ENCODE measurements at places on chromosomes 1 and 21.

- no peak for DNase-seq
Observed at GRCh38 chr1:92504291-92505014, 17.7 kb upstream of the GFI1 start.

DNA sequence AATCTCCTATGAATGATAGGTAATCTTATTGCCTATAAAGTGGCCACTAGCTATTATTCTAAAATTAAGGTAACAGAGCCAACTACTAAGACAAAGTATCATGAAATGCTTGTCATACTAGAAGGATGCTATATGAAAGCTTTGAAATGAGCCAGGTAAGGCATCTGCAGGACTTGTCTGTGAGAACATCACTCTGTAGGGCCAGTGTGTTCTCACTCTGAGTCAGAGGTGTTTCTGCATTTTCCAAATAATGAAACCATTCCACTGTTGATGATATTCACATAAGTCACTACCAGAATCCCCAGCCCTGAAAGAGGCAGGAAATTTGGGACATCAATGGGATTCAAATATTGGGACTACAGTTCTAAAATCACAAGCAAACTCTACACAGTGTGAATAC lies 25.8 kb upstream of the GBP5 start:
- DNase-seq, result no peak

DNA sequence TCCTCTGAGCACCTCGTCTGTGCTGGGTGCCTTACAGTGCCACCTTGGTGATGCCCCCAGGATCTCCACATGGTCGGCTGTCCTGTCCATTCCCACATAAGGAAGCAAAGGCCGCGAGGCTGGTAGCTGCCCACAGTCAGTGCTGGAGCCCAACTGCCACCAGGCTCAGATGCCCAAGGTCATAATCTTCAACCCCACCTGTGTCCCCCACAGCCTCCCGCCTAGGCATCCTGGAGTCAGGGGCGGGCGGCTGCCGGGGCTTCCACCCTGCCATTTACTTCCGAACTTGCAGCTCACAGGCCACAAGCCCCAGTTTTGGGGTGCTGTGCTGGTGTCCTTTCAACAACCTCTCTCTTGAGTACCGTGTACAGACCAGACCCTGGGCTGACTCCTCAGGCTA lies 126.3 kb downstream of the CASZ1 start:
- DNase-seq, result no peak

DNA sequence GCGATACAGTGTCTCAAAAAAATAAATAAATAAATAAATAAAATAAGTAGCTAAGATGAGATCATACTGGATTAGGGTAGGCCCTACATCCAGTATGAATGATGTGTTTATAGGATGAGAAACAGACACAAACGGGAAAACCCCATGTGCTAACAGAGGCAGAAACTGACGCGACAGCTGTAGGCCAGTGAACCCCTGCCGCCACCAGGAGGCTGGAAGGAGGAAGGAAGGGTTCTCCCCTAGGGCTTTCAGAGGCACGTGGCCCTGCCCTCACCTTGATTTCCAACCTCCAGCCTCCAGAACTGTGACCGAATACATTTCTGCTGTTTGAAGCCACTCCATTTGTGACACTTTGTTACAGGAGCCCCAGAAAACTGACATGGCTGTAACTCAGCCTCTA lies 38.5 kb downstream of the CHD5 start:
- DNase-seq, result no peak

- peak; percentile 93 for DNase-seq
Observed at GRCh38 chr1:27662707-27663393, 9.1 kb downstream of the IFI6 start.

- no peak for DNase-seq
Observed at GRCh38 chr21:39480271-39480670, 28.5 kb downstream of the SH3BGR start.

GRCh38 chr1:215932558-215932957 lies 365.5 kb downstream of the KCTD3 start:
- no peak for DNase-seq

DNA sequence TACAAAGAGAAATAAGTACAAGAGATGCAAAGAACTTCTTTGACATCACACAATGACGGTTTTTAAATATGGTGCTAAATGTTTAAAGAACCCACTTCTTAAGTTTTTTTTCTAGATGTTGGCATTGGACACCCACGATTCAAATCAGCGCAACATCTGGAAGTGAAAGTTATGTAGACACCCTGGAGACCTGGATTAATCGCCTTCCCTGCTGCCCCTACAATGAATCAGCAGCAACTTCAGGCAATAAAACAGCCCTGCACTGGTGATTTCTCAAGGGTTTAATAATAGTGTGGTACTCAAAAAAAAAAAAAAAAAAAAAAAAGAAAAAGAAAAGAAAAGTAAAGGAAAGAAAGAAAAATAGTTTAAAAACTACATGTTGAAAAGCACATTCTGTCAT lies 248.3 kb downstream of the NUF2 start:
- no peak for DNase-seq

- no peak for DNase-seq
Observed at GRCh38 chr1:155000411-155000725, 2.2 kb upstream of the ZBTB7B start.

DNA sequence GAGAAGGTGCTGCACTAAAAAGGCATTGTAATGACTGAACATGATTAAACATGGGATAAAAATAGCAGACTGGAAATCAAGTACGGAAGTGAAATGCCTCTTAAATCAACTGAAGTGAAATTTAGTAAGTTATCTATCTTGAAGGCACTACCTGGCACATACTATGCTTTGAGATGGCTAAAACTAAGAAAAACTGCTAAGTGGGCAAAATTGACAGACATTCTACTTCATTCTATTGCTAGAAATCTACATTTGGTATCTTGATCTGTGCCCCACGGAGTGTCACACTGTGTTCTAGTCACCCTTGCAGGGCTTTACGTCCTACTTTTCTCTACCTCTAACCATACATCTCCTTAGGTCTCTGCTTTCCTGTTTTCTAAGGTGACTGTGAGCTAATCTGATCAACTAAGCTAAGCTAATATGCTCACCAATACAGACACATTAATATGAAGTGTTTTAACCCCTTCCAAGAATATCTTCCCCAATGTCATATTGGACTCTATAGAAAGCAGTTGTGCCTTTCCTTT lies 4.1 kb downstream of the PDC start:
- DNase-seq, result no peak

DNA sequence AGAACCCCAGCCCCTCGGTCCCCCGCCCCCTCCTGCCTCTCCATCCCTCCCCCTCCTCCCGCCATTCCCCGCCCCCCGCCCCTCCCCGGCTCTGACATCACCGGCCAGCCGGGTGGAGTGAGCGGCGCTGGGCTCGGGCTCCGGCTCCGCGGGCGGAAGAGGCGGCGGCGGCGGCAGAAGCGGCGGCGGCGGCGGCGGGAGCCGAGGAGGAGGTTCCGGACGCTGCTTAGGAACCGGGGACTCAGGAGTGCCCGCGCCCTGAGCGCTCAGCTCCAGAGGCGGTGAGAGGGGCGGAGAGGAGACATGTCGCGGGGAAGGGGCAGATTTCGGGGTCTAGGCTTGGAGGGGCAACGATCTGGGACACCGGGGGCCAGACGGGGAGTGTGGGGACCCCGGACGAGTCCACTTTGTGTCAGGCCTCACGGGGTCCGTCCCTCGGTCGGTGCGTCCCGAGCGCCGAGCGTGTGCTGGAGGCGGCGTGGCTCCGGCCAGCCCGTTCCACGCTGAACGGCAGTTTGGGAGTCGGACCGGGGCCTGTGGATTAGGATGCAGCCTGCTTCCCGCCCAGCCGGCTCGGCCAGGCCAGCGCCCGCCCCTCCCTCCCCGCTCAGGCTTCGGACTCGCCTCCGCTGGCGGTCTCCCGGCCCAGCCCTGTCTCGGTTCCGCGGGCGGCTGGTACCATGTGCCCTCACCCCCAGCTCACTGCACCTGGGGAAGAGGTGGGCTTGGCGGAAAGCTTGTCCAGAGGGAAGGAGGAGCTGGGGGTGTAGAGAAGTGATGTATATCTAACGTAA lies at the start of gene PEA15:
TSS of gene PEA15 (plus strand) at position 143 of the 794 bp plus-strand sequence. CDS start 6,161 bp downstream, outside the sequence.
- peak; percentile 71 for DNase-seq

DNA sequence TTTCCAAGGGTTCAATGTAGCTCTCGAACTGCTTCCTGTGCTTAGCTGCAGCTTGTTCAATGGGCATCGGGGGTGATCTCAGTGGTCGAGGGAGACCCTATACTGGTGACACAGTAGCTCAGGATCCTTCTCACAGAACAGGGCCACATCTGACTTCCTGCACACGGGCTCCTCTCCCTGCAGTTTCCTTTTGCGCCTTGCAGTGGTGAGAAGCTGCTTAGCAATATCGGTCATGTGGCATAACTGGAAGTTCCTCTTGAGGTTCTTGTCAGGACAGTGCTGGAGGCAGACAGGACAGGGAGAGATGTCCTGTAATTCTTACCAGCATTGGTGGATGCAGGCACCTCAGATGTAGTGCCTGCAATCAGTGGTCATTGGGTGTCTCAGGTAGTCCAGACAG lies 140.5 kb upstream of the MAP1LC3C start:
- DNase-seq, result no peak

DNA sequence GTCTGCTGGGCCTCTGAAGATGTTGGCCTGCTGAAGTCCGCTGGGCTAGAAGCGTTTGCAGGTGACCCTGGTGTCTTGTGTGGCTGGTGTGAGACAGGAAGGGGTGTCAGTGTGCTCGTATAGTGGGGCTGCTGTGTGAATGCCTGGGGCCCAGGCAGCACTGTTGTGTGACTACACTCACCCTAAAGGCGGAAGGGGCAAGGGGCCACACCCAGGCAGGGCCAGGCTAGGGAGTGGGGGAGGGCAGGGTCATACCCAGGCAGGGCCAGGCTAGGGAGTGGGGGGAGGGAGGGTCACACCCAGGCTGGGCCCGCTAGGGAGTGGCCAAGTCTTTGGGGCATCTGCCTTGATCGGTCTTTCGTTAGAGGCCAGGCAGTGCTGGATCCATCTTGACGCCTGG lies 25.0 kb downstream of the PDXK start:
- no peak for DNase-seq

GRCh38 chr1:236156512-236157208 lies 14.3 kb downstream of the GPR137B start:
- DNase-seq, result peak; percentile 40

- DNase-seq, result peak; percentile 32
Observed at GRCh38 chr1:37474697-37475379, 458 bp downstream of the ZC3H12A start.

DNA sequence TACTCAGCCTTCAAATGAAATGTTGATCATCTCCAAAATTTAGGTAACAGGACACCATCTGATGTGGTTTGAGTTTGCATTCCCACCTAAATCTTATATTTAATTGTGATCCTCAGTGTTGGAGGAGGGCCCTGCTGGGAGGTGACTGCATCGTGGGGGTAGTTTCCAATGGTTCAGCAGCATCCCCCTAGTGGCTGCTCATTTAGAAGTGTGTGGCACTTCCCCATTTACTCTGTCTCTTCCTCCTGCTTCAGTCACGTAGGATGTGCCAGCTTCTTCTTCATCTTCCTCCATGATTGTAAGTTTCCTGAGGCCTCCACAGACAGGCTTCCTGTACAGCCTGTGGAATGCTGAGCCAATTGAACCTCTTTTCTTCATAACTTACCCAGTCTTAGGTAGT lies 731.2 kb downstream of the USP25 start:
- no peak for DNase-seq

GRCh38 chr1:247966532-247967204 lies 1.6 kb downstream of the OR2AK2 start:
- DNase-seq, result no peak

DNA sequence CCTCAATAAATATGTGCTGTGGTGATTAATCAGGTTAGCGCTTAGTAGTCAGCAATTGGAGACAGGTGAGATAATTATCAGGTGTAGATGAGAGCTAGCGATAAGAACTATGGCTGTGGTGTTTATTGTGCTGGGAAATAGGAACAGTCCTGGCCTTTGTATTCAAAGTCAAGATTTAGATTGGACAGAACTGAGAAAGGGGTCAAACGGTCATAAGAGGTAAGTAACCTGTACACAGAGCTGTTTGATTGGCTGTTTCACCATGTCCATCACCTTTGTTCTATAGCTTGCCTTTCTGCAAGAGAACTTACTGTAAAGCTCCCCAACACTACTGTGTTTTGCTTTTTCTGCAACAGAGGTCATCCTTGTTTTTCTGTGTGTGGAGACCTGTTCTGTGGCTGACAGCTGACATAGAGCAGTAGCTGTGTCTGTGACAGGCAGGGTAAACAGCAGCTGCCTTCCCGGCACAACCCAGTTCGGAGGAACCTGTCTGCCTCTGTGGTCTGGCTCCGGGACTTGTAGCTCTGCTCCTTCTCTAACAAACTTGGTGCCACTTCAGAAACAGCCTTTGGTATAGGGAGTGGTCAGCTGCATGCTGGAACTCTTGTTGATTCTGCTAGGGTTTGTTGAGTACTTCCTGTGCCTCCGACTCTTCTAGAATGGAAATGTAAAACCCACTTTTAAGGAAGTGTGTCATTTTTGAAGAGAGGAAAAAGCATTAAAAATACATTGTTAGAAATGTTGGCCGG lies 21.1 kb upstream of the CDC42 start:
- no peak for DNase-seq

- no peak for DNase-seq
Observed at GRCh38 chr1:242147096-242147976, 148.4 kb upstream of the MAP1LC3C start.

GRCh38 chr1:192566657-192567056 lies 8.9 kb upstream of the RGS1 start:
- no peak for DNase-seq

DNA sequence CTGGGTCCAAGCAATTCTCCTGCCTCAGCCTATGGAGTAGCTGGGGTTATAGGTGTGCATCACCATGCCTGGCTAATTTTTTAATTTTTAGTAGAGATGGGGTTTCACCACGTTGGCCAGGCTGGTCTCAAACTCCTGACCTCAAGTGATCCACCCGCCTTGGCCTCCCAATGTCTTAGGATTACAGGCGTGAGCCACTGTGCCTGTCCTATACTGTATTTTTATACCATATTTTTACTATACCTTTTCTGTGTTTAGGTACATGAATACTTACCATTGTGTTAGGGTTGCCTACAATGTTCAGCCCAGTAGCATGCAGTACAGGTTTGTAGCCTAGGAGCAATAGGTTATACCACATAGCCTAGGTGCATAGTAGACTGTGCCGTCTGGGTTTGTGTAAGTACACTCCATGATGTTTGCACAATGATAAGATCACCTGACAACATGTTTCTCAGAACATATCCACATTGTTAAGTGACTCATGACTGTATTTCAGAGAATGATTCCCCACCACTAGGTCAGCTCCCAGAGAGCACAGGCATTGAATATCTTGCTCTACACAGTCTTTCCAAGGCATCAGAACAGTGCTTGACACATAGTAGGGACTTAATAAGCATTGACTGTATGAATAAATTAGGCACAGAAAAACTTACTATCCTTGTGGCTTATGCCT lies 6.0 kb upstream of the CITED4 start:
- no peak for DNase-seq

- no peak for DNase-seq
Observed at GRCh38 chr1:172398970-172399755, 21.3 kb upstream of the C1orf105 start.

- DNase-seq, result no peak
Observed at GRCh38 chr1:241413386-241413785, 56.4 kb upstream of the RGS7 start.

DNA sequence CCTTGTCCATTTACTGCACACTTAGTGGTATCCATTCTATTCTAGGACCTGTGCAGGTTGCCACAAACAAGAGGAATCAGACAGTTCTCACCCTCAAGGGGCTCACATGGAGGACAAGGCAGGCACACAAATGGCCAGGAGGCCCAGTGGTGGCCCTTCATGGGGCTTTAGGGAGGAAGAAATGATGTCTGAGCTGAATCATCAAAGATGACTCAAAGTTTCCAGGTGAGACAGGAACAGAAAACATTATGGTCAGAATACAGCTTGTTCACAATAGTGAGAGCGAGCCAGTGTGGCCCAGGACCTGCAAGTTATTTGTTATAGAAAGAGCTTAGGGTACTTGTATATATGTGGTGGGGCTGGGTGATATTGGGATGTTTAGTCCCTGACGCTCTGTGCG lies 26.4 kb downstream of the SHISAL2A start:
- DNase-seq, result no peak

Data from activated CD8-positive, alpha-beta memory T cell treated with anti-CD3 and anti-CD28 coated beads, Interleukin-2, amount 50 U/mL, for 4 hours (primary cell).